ENCODE measurements at places on chromosomes 3 and 15.
A peak's percentile ranks its signal among the peaks of the same experiment; 100 is the strongest.

GRCh38 chr15:77830051-77830468 is 197.3 kb upstream of the LINGO1 start:
- DNase-seq: peak; percentile 76

DNA sequence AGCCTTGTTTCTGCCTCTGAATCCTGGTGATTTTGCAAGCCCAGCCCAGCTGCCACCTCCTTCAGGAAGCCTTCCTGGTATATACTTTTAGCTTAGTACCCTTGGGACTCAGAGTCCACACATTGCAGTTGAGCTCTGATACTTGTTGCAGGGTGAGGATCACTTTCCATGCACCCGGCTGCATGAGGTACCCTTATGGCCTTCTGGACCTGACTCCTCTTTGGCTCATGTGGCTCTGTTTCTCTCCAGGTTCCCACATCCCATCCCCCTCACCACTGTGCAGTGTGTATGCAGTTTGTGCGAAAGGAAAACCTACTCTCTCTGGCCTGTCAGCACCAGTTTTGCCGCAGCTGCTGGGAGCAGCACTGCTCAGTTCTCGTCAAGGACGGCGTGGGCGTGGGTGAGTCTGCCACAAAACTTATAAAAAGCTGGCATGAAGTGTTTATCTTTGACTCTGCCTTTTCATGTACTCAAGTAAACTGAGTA is 23.1 kb upstream of the P4HTM start:
- DNase-seq: no peak

DNA sequence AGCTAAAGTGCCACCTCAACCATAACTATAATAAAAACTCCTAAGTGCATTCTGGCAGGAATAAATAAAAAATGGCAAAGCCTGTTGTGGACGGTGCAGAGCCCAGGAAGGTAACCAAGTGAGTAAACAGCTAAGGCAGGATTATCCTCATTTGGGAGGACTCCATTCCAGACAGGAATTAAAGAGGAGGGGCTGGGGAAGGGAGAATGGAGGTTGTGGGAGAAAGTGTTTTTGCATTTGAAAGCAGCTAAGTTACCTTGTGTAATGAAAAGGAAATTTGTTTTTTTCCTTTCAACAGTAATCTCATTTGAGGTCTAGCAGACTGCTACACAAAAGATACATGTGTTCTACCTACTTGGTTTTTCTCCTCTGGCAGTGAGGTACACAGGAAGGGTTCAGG is 248.5 kb downstream of the TIGIT start:
- no peak for DNase-seq

DNA sequence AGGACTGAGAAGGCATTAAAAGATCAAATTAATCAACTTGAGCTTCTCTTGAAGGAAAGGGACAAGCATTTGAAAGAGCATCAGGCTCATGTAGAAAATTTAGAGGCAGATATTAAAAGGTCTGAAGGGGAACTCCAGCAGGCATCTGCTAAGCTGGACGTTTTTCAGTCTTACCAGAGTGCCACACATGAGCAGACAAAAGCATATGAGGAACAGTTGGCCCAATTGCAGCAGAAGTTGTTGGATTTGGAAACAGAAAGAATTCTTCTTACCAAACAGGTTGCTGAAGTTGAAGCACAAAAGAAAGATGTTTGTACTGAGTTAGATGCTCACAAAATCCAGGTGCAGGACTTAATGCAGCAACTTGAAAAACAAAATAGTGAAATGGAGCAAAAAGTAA is 149.7 kb upstream of the LRRFIP2 start:
- no peak for DNase-seq

- no peak for DNase-seq
Observed at GRCh38 chr15:68403161-68403941, 28.6 kb downstream of the ITGA11 start.

GRCh38 chr3:10023587-10024310 is 2.5 kb upstream of the FANCD2 start:
- peak; percentile 81 for DNase-seq

GRCh38 chr15:78101423-78102105 is 9.2 kb downstream of the SH2D7 start:
- DNase-seq: no peak

- peak; percentile 63 for DNase-seq
Observed at GRCh38 chr3:136818769-136819391, at the start of gene SLC35G2. TSS of gene SLC35G2 (plus strand) at chr3:136819126. CDS start at chr3:136854461, 35,335 bp downstream.

DNA sequence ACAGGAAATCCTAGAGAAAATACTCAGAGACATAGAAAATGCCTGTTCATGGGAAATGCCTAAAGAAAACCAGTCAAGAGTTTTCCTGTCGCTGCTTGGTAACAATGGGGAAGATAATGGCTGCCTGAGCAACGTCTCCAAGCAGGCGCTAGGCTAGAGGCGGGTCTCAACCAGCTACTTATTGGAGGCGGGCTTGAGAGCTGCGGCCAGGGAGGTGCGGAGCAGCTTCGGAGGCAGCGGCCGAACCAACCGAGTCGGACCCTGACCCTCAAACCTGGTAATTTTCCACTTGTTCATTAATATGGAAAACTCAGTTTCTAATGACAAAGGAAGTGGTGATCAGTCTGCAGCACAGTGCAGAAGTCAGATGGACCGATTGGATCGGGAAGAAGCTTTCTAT is 173.1 kb downstream of the DTWD1 start:
- no peak for DNase-seq

GRCh38 chr3:59839810-59840515 is 790.1 kb upstream of the CFAP20DC start:
- DNase-seq: no peak

- no peak for DNase-seq
Observed at GRCh38 chr3:101104321-101104720, 111.1 kb upstream of the ABI3BP start.

GRCh38 chr3:112755845-112756613 is 90.6 kb downstream of the CD200R1L start:
- DNase-seq: no peak

- no peak for DNase-seq
Observed at GRCh38 chr3:69776920-69777581, 37.8 kb downstream of the MITF start.

DNA sequence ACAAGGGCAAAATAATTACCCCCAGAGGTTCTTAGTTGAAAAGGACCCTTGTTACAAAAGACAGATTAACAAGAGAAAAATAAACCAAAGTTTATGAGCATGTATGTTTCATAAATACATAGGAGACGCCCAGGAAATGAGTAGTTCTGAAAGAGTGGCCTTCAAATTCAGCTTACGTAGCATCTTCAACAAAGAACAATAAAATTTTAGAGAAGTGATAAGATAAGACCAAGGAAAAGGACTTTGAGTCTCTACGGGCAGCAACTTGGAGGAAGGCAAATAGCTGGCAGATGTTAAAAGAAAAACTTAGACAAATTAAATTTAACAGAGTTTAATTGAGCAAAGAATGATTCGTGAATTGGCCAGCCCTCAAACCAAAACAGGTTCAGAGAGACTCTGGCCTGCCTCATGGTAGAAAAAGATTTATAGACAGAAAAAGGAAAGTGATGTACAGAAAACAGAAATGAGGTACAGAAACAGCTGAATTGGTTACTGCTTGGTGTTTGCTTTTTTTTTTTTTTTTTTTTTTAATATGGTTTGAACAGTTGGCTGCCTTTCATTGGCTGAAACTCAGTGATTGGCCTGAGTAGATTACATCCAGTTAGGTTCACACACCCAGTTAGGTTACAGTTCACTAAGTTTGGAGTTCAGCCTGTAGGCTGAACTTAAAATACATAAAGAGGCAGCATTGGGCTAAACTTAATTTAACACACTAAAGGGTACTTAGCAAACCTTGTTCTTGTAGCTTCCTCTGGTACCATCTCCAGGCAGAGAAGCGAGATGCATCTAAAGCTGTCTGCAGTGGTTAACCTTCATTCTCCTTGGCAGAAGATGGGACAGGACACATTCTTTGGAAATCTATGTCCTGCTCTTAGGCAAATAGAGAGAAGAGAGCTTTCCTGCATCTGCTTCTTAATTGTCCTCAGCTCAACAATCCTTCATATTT is 23.2 kb downstream of the C2CD4B start:
- peak; percentile 38 for DNase-seq

- no peak for DNase-seq
Observed at GRCh38 chr15:33425142-33425541, 114.4 kb downstream of the RYR3 start.

All from A172 (cell line).